ENCODE measurements at places on chromosomes 4 and X.

DNA sequence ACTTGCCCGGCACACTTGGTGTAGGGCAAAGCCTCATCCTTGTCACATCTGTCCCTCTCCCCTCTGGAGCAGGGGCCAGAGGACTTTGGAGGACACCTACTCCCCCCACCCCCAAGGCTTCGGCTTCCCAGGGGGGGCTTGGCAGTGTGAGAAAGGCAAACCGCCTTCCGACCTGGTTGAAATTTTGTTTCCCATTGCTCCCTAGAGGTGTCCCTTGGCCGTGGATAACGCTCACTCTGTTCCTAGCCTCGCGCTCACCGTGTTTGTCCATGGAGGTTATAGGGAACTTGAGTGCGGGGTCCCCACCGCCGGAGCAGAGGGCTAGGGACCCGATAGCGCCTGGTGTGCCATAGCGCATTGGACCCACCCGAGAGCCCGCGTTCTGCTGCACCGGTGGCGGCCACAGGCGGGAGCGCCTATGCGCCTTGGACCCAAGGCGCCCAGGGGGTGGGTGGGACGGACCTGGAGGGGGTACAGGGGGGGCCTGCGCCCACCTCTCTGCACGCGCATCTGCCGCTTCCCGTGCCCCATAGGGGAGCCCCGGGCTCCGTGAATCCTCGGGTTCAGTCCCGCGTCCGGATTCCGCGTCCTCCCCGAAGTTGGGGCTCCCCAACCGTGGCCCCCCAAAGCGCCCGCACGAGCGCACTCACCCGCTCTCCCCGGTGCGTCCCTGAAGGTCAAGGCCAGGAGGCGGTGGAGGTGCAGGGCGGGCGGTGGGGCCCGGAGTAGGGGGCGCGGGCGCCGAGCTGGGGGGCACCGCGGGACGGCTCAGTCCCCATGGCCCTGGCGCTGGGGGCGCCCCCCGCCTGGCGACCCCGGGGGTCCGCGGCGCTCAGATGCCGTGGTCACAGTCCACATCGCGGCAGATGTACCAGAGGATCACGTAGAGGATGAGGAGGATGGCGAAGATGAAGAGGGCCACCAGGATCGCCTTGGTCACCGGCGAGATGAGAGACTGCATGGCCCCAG lies 82.7 kb upstream of the DHRSX start:
- DNase-seq: no peak

DNA sequence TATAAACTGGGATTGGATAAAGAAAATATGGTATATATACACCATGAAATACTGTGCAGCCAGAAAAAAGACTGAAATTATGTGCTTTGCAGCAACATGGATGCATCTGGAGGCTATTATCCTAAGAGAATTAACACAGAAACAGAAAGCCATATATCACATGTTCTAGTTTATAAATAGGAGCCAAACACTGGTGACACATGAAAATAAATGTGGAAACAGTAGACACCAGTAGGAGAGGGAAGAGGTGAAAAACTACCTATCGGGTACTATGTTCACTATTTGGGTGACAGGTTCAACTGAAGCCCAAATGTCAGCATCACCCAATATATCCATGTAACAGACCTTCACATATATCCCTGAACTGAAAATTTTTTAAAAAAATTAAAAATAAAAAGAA lies 725.1 kb downstream of the C4orf33 start:
- DNase-seq: no peak

DNA sequence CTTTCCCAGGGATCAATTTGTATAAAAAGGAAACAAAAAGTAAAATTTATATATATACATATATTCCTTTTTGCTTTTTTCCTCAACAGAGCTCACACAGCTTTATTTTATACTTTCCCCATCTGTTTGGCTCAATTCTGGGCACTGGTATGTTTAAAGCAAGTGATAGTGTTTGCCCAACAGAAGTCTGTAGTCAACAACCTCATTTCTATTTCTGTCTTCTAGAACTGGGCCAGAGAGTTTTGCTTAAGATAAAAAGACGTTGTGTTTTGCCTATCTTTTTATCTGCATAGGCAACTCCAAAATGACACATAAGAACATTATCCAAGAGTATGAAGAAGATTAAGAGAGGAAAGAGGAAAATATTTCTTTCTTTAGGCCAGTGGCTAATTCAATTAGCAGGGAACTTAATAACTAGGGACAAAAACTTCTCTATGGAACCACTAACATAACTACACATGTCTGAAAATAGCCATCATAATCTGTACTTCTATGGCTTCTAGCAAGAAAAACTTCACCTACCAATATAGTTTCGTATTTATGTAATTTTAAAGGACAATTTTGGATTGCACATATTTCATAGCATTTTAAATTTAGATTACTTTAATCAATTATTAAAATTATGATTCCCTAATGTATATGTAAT lies 1300.5 kb downstream of the ARAP2 start:
- DNase-seq: no peak

DNA sequence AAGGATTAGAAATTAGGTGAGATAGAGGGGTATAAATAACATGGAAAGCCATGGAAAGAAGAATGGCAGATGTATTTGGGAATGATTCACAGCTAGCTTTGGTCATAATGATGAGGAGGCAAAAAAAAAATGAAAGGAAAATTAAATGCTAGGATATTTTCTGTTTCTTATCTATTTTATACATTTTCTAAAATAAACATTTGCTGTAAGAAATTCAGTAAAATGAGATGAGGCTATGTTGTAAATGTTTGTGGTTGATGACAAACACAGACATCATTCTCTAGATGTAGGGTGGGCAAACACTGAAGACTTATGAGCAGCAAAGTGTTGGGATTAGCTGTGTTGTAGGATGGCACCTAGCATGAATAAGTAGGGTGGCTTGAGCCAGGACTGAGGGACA lies 407.1 kb downstream of the IL15 start:
- no peak for DNase-seq

DNA sequence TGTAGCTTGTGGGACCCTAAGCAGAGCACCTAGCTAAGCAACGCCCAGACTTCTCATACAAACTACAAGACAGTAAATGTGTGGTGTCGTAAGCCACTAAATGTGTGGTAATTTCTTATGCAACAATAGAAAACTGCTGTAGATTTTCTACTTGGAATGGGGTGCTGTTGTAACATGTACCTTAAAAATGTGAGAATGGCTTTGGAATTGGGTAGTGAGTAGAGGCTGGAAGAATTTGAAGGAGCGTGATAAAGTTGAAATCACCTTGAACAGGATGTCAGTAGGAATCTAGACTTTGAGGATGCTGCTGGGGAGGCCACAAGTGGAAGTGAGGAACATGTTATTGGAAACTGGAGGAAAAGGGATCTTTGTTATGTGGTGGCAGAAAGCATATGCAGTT lies 43.2 kb upstream of the FUNDC1 start:
- DNase-seq: no peak

DNA sequence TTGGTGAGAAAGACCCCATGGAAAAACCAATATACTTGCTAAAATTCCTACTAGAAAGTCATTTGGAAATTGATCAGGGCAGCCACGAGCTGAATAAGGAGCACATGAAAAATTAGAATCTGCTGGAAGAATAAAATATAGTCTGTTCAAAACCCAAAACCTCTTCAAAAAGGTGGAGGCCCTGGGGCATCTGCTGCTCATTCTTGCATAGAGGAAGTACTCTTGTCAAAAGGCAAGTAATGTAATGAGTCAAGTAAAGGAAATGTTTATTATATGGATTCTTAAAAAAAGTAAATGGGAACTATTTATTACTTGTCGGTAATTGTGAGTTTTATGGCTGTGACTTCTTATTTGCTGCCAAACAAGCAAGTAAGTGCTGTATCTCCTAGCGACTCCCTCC lies 109.5 kb downstream of the GK start:
- no peak for DNase-seq

- no peak for DNase-seq
Measured at GRCh38 chr4:152156442-152156841, 379.4 kb downstream of the FBXW7 start.

DNA sequence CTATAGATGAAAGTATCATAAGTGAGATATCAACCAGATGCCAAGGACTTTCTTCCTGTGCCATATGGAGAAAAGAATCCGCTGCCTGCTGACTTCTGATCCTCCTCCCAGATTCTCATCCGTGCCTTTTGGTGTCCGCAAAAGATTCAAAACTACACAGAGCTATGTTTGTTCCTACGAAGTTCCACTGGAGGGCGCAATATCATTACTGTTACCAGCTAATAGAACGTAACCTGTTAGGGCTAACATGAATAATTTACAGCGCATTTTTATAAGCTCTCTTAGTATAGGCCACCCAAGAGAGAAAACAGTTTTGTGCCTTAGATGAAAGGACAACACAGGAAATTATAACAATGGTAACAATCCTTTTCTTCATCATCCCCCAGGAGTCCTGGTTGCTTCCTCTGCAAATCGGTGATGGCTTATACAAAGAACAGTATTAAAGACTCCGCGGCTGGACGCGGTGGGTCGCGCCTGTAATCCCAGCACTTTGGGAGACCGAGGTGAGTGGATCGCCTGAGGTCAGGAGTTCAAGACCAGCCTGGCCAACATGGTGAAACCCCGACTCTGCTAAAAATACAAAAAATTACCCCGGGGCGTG lies 22.8 kb upstream of the CENPVL3 start:
- DNase-seq: peak; percentile 5

DNA sequence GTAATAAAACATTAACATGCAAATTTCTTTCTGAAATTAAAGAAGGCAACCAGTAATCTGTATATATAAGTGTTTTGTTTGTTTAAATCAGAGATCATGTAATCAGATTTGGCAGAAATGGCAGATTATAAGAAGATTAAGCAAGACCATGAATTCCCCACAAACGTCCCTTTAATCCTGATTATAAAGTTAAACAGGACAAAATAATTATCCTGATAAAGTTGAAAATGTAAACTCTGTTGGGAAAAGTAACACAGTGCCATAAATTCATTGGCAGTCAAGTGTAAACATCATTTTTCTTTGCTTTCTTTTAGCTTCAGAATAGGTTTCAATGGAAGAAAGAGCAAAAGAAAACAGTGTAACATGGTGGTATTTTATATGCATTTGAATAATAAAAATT lies 256.3 kb downstream of the KCNIP4 start:
- DNase-seq: no peak

DNA sequence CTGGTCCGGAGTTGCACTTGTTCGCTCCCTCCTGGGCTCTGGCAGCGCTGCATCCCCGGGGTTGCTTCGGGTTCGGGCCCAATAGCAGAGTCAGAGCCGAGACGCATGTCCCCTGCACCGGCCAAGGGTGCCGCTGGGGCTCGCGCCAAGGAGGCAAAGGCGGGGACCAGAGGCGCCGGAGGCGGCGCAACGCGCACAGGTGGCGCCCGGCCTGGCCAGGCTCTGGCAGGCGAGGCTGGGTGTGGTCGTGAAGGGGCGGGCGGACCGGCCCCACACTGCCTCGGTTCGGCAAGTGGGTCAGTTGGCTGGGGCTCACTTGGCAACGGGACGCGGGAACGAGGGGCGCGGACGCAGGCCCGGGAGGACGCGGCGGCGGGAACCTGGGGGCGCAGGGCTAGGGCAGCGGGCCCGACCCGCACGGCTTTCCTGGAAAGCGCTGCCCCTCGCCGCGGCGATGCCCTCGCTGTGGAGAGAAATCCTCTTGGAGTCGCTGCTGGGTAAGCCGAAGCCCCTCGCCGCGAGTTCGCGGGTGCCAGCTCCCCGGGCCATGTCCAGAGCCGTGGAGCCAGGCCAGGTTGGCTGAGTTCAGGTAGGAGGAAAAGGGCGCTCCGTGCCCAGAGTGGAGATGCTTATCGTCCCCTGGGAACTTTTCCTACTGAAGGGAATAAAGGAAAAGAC lies at the start of gene CWH43:
TSS of gene CWH43 (plus strand) at position 300 of the 678 bp plus-strand sequence. CDS start at position 455, 155 bp downstream.
- DNase-seq: no peak

- DNase-seq: no peak
Measured at GRCh38 chr4:55038176-55038890, 87.1 kb downstream of the KDR start.

- no peak for DNase-seq
Measured at GRCh38 chrX:150038986-150039599, 100.8 kb upstream of the EOLA2 start.

DNA sequence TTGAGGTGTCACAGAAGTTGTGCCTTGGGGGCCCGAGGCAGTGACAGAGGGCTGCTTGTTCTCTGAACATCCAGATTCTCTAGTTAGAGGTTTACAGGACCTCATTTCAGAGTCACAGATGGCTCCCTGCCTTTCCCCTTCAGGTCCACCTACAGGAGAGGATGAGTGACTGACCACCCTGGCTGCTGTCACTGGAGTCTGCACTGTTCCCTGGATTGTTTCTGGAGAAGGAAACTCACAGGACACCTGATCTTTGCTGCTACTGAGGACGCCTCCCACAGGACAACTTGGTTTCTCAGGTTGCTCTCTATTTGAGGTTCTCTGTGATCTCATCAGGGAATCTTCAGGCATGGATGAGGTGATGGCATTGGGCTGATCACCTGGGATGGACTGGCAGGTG lies 58.3 kb downstream of the GPRIN3 start:
- DNase-seq: no peak

GRCh38 chr4:115028682-115029410 lies 84.6 kb downstream of the NDST4 start:
- no peak for DNase-seq

DNA sequence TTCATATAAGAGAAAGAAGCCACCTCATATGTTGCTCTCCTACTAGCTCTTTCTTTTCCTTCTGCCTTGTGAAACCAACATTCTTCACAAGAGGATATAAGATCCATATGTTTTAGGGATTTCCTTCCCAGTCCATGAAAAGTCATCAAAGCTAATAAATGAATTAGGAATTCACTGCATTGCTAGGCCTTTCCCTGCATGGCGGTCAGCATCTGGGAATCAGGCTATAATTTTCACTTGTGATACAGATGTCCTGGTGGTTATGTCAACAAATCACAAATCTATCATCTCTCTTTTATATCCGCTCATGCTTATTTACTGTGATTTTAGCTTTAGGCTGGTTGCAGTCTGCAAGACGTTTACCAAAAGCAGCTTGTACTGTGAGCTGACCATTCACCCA lies 510.0 kb downstream of the NLGN4X start:
- DNase-seq: no peak

GRCh38 chr4:173337463-173337862 lies 3.3 kb upstream of the HMGB2 start:
- no peak for DNase-seq

- no peak for DNase-seq
Measured at GRCh38 chr4:106803083-106803482, 233.0 kb downstream of the DKK2 start.

DNA sequence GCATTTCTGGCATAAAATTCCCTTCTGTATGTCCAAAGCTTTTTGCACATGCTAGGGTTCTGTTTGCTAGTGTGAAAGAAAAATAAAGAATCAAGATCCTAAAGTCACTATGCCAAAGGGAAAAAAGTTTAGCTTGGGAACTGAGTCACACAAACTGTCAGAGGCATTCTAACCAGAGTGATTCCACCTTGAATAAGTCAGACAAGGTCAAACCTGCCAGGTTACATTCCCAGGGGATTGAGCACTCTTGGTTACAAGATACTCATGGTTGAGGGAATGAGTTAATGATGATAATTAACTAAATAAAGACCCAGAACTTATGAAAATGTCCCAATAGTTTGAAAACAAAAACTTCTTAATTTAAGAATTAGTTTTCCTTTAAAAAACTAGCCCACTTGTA lies 13.7 kb upstream of the UGT2B17 start:
- no peak for DNase-seq

- no peak for DNase-seq
Measured at GRCh38 chr4:8709050-8709728, 116.6 kb downstream of the CPZ start.
